ENCODE measurements at places on chromosomes 7 and 10.

GRCh38 chr10:42962110-42962901, 114.6 kb upstream of the RET start:
- no peak for DNase-seq

DNA sequence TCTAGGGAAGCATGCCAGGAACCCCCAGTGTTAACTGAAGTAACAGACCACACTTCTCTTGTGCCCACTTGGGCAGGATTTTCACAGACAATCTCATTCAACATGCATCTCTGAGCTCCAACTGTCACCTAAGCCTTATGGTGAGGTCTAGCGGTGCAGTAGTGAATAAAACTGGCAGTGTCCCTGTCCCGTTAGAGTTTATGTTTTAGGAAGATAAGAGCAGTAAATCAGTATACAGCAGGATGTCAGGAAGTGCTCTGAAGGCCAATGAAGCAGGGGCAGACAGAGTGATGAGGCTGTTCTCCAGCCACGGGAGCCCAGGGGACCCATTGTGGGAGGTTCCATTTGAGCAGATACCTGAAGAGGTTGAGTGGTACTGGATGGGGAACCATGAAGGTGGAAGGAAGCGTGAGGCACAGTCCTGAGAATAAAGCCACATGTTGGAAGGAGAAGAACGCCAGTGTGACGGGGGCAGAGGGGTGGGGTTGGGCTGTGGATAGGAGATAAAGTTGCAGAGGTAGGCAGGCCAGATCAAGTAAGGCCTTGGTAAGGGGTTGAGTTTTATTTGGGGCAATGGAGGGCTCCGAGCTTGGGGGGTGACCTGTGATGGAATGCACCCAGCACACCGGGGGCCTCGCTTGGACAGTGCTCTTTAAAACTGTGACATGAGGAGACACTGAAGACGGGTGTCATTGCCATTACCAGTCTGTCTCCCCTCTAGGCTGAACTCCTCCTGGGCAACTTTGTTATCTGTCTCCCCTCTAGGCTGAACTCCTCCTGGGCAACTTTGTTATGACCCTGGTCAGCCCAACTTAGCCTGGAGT, 6.6 kb downstream of the GDF10 start:
- DNase-seq: no peak

DNA sequence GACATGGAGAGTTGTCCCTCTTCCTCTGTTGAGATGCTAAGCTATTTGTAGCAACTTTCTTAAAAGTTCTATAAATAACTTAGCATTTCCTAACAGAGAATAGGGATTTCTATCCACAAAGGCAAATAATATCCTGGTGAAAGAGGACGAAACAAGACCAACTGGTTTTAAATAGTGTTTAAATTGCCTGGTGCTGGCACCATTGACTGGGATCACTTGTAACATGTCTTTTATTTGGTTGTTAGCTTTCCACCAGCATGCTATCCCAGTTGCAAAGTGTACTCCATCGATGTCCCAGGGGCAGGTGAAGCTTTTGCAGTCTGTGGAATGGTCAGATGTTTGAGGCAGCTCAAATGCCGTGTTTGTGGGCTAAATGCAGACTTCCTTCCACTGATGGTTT, 3.7 kb downstream of the SUFU start:
- no peak for DNase-seq

GRCh38 chr10:110410329-110411046, 87.2 kb upstream of the DUSP5 start:
- no peak for DNase-seq

DNA sequence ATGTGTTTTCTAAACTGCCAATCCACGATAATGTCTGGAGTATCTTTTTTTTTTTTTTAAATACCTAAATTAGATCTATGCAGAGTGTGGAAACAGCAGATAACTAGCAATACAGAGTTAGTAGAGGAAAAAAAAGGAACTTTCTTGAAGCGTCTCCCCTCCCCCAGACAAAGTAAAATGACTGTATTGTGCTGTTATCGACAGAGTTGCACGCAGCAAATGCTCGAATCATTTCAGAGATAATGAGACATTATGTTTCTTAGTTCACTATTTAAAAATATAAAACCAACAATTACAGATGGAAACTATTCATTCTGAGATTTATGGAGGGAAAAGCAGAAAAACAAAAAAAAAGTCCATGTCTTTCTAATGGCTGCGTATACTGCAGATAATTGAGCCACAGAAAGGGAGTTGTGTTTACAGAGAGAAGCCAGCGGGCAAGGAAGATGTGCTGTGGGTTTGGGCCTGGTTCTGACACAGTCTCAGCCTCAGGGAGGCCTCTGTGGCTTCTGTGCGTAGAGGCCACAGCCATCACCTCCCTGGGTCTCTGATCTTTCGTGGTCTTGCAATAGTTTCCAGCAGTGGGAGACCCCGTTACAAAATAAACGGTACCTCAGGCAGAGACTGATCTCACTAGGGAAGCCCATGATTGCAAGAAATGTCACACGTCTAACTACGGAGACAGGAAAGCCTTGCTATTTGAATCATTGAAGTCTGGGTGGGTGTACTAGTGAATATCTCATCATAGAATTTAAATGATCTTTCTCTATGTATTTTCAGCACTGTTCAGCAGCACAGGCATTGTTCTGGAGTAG, 19.1 kb upstream of the KLF6 start:
- no peak for DNase-seq

- DNase-seq: no peak
Measured at GRCh38 chr7:92631850-92632487, 41.8 kb upstream of the FAM133B start.

GRCh38 chr7:47338026-47338425, 243.9 kb downstream of the TNS3 start:
- DNase-seq: no peak

- DNase-seq: no peak
Measured at GRCh38 chr10:65470986-65471385, 1454.8 kb upstream of the LRRTM3 start.

GRCh38 chr10:33556620-33557019, 222.2 kb upstream of the NRP1 start:
- DNase-seq: no peak

GRCh38 chr7:97003262-97004246, 1.8 kb upstream of the DLX6 start:
- no peak for DNase-seq

GRCh38 chr7:102152672-102153598, 133.7 kb upstream of the SH2B2 start:
- DNase-seq: no peak

DNA sequence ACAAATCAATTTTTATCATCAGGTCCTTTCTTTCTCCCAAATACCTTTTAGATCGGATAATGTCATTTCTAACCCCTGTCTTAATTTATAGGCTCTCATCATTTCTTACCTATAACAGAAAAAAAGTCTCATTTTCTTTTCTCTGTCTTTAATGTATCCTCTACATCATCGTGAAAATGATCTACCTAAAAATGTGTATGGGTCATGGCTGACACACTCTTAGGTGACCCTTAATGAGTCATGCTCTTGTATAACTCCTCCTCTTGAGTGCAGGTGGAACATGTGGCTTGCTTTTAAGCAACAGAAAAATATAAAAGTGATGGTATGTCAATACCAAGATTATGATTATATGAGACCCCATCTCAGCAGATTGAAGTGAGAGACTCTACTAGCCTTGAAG, 139.4 kb downstream of the SEMA3C start:
- DNase-seq: no peak

DNA sequence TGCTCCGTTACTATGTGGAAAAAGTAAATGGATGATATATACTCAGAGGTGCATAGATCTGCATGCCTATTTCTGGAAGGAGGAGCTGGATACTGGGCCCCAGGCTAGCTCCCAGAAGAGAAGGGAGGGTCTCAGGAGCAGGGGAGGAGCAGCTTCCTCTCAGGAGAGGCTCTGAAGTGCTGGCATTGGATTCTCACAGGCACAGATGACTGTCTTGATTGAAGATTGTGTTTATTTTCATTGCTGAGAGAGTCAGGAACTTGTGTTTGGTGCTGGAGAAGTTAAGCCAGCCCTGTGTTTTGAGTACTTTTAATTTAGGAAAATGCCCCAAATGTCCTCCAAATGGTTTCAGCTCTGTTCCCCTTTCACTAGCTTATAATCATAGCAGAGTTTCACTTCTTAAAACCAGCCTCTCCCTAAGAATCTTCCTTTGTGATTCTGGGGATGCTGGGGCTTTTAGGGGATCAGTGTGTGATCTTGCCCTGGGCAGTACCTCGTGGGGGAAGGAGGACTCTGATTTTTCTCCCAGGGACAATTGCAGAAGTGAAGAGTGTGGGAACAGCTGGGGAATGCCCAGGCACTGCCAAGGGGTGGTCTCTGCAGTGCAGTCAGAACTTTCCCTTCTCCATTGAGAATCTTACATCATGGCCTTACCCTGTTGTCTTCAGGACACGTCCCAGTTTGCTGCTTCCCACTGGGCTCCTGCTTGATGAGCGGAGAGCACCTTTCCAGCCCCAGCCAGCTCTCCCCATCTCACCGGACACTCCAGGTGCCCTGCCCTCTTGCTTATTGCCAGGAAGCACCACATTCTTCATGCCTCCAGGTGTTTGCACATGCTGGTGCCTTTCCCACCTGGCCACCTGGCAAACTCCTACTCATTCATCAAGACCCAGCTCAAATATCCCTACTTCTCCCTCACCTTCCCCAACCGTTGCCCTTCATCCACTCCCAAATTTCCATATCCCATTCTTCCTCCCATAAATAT, 102.8 kb downstream of the ARHGAP22 start:
- DNase-seq: no peak

GRCh38 chr7:1211611-1212010, 21.1 kb upstream of the UNCX start:
- no peak for DNase-seq

- DNase-seq: no peak
Measured at GRCh38 chr10:77771851-77772250, 134.2 kb upstream of the KCNMA1 start.

DNA sequence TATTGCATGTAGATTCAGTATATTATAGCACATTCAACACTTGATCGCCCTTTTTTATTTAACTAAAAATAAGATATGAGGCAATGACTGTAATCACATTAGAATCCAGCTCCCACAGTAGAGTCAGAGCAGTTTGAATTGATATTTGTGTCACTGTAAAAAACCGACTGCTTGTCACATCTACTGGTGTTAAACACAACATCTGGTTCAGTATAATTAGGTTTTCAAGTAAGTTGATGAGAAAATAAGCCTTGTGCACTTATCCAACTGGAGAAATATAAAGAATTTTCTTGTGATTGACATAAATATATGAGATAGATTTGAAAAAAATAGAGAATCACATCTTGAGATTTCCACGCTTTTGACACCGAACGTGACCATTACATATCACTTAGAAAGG, 69.0 kb downstream of the CHRM2 start:
- no peak for DNase-seq

GRCh38 chr10:6033954-6034353, 28.2 kb downstream of the IL2RA start:
- no peak for DNase-seq

- no peak for DNase-seq
Measured at GRCh38 chr10:49278497-49278981, 20.4 kb upstream of the C10orf71 start.

- DNase-seq: no peak
Measured at GRCh38 chr10:26738301-26738911, 40.9 kb downstream of the PDSS1 start.

DNA sequence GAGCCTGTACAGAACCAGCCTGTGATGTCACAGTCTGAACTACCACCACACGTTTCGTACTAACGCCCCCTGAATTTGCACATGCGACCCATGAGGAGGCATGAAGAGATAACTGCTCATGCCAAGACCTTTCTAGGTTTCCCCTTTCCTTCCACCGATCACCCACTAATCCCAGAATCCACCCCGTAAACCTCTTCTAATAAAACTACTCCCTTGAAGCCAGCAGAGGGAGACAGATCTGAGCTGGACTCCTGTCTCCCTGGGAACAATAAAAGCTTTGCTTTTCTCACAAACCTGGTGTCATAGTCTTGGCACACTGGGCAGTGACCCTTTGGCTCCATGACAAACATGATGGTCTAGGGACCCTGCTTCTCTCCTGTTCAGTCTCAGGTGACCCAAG, 144.5 kb downstream of the FRMD4A start:
- no peak for DNase-seq

DNA sequence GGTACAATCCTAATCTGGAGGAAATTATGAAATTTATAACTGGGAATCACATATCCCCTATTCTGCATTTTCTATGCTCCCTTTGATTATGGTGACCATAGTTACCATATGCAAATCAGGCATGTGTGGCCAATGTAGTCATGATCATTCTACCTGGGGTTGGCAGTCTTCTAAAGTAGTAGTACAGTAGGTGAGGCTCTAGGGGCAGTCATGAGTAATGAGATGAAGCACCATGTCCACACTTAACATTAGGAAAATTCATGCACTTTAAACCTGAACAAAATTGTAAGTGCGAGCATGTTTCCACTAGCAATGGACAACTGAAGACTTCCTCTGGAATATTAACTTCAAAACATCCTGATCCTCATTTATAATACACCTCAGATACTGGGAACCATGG, 545.9 kb downstream of the SUGCT start:
- DNase-seq: no peak

DNA sequence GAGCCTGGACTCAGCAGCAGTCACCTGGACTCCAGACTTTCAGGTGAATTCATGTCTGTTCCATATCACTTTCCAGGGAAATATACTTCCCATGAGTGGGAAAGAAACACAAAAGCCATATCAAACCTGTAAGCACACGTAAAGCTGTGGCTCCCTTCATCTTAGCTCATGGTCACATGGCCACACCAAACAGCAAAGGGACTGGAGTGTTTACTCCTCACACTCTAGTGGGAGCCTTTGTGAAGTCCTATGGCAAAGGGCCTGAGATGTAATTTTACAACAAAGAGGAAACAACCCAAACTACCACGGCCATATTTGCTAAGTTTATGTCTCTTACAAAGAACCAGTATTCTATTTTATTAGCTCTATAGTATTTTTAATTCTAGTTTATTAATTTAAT, 16.3 kb downstream of the SFTPA1 start:
- DNase-seq: no peak

GRCh38 chr7:143299840-143300239, 11.7 kb downstream of the CASP2 start:
- no peak for DNase-seq

GRCh38 chr7:23907012-23907411, 197.0 kb downstream of the STK31 start:
- no peak for DNase-seq

- no peak for DNase-seq
Measured at GRCh38 chr10:80290474-80291220, 1.2 kb upstream of the MAT1A start.

DNA sequence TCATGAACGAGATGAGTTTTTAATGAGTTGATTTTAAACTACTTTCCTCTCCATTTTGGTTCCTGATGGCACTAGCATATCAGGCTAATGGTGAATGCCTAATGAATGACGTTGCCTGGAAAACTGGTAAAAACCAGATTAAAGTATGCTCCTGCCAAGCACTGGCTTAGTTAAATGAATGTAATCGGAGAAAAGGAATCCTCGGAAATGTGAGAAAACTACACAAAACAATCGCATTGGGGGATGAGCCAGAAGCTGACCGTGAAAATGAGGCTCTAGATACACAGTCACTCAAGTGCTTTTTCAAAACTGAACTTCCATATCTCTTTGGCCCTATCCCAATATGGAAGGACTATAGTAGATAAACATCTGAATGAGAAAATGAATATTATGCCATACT, 153.8 kb upstream of the COL1A2 start:
- no peak for DNase-seq

GRCh38 chr7:4683043-4683883, 1.2 kb downstream of the FOXK1 start:
- DNase-seq: no peak

GRCh38 chr10:60654813-60655464, 123.3 kb upstream of the CDK1 start:
- no peak for DNase-seq
